ENCODE measurements at places on chromosomes 2 and 18.

DNA sequence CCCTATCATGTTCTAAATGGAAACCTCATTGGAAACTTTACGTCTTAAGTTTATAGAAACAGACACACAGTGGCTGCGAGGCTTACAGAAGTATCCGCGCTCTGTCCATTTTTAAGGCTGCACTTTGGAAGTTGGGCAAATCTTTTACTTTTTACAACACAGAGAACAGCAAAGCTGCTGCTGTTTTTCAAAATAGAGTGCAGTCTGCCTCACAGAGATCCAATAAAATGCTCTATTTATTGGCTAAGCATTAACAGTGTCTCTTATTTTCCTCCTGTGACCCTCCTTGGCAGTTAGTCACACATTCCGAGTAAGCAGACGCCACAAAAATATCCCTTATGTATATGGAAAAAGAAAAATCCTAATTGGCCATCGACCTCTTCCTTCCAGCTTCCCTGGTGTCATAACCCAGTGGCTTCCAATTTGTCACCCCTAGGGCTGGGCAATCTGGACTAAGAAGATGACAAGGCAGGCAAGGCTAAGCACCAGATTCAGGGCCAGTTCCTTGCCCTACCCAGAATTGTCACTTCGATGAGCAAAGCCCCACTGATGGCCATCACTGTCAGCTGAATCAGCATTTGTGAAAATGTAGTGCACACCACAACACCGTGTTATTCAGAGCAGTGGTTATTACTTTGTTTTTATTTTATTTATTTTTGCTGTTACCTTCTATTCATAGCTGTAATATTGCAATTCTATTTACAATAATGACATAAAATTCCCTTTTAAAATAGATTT is 47.7 kb upstream of the MEIS1 start:
- DNase-seq, result no peak

- DNase-seq, result no peak
Observed at GRCh38 chr2:38643021-38643671, 22.8 kb upstream of the GALM start.

- DNase-seq, result peak; percentile 26
Observed at GRCh38 chr2:116810071-116810470, 1004.4 kb upstream of the DDX18 start.

DNA sequence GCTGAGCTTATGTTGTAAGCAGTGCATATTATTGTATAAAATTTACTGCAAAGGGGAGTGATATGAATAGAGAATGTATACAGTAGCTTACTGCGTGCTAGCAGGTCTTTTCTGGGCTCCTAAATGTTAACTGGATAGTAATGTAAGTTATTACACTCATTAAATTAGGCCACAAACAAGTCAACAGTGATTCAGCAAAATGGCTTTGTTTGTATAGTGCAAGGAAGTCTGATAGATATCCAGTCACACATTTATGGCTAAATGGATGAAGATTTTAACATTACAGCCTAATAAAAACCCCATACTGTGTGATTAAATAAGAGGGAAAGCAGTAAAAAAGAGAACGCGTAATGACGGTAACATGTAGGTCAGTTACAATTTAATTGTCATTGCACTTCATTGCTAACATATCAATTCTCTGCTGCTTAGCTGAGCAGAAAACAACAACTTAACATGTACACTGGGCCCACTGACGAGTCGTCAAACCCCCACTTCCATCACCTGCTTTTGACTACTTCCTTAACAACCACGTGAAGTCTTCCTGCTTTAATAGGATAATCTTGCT is 665.0 kb upstream of the FANCL start:
- DNase-seq, result peak; percentile 45

- DNase-seq, result no peak
Observed at GRCh38 chr2:15226661-15227060, 334.5 kb downstream of the NBAS start.

DNA sequence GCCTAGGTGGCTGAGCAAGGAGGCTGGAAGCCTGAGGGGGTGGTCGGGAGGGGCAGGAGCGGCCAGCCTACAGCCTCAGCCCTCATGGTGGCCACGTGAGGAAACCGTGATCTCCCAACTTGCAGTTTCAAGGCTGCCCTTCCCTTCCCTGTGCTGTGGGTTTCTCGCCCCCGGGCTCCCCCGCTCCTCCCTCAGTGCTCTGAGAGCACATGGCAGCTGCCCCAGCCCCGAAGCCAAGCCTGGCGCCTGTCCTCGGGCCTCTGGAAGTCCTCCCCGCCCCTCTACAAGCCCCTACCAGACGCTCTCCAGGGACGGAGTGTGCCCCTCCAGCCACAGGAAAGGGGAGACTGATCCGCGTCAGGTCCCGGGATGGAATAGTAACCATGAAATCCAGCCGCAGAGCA is 586 bp upstream of the ANKRD23 start:
- DNase-seq, result no peak

- DNase-seq, result no peak
Observed at GRCh38 chr2:217065012-217065290, 205.1 kb upstream of the TNP1 start.

DNA sequence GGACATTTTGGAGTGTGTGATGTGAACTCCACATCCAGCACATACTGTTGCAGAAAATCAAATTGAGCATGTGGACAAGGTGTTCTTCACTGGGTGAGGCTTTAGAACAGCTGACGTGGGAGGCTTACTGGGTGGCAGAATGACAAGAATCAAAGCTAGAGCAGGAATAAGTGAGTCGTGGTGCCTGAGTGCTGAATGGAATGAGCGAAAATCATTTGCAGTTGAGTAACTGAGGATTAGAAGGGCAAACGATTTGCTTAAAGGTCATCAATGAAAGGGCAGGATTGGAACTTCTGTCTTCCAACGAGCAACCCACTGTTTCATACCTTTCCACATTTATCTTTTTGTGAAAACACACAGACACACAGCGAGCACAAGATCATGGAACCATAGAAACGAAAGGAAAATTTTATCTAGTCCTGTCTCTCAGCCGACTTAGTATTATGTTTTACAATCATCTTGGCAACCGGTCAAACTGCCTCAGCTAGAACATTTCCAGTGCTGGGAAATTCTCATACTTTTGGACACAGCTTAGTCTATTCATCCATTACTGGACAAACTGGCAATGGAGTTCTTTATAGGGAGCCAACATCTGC is 7.2 kb upstream of the DAW1 start:
- no peak for DNase-seq

GRCh38 chr2:9152975-9153642 is 53.5 kb upstream of the ASAP2 start:
- DNase-seq, result no peak

GRCh38 chr2:186486651-186487647 is 889 bp downstream of the ZC3H15 start:
- DNase-seq, result peak; percentile 9

- DNase-seq, result no peak
Observed at GRCh38 chr2:233135421-233135820, 75.3 kb downstream of the INPP5D start.

DNA sequence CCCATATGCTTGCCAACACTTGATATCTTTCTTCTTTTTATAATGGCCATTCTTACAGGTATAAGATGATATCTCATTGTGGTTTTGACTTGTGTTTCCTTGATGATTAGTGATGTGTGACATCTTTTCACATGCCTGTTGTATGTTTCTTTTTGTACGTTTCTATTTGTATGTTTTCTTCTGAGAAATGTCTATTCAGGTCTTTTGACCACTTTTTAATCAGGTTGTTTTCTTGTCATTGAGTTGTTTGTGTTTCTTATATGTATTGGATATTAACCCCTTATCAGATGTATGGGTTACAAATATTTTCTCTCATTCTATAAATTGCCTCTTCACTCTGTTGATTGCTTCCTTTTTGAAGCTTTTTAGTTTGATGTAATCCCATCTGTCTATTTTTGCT is 42.4 kb downstream of the ABCB11 start:
- DNase-seq, result no peak

- no peak for DNase-seq
Observed at GRCh38 chr18:39350945-39351344, 1785.3 kb upstream of the CELF4 start.

DNA sequence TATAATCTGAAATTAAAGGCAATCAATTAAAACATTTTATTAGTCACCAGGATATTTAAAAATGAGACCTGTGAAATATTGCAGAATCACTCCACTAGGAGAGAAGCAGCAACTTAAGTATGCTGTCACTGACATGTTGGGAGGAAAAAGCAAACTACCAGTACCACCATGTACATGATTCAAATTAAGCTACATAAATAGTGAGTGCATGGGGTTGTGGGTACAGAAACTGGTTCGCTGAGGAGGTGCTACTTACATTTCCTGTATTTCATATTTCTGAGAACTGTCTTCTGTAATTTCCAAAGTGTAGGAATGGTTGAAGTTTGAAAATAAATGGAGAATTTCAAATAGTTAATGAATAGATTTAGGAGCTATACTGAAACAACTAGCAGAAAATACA is 7.9 kb upstream of the NR4A2 start:
- DNase-seq, result no peak

DNA sequence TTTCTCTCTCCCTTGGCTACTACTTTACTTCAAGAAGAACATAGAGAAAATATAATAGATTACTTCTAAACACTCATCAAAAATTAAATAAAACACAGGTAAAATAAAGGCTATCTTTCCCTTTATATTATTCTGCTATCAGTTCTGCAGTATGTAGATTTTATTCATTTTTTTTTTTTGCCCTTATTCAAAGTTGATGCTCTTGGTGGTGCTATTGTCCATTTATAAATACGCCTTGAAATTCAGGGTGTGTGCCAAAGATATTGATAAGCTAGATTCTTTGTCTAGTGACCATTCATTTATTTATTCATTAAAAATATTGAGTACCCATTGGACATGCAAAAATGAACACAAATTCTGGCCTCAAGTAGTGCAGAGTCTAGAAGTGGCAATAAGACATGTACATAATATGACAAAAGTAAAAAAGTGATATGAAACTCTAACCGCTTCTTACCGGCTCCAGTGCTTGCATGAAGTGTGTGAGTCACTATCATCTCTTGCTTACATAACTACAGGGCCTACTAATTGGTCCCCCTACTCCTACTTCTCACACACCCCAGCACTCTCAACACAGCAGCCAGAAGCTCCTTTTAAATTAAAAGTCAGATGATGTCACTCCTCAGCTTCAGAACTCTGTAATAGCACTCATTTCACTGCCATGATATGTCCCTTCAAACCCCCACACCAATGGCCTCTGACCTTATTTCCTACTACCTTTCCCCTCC is 208.3 kb upstream of the FANCL start:
- peak; percentile 17 for DNase-seq

DNA sequence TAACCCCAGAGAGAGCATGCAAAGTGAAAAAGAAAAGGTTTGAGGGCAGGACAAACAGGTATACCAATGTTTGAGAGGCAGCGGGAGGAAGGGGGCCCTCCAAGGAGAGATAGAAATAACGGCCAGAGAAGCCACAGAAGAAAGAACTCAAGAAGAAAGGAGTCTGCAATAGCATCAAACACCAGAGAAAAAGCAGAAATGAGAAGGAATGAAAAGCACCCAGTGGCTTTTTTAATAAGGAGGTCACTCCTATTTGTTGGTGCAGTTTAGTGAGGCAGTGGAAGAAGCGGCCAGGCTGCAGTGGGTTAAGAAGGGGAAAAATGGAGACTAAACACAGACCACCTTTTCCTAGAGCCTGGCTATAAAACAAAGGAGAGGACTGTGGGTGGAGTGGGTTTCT is 177.2 kb downstream of the THADA start:
- no peak for DNase-seq

DNA sequence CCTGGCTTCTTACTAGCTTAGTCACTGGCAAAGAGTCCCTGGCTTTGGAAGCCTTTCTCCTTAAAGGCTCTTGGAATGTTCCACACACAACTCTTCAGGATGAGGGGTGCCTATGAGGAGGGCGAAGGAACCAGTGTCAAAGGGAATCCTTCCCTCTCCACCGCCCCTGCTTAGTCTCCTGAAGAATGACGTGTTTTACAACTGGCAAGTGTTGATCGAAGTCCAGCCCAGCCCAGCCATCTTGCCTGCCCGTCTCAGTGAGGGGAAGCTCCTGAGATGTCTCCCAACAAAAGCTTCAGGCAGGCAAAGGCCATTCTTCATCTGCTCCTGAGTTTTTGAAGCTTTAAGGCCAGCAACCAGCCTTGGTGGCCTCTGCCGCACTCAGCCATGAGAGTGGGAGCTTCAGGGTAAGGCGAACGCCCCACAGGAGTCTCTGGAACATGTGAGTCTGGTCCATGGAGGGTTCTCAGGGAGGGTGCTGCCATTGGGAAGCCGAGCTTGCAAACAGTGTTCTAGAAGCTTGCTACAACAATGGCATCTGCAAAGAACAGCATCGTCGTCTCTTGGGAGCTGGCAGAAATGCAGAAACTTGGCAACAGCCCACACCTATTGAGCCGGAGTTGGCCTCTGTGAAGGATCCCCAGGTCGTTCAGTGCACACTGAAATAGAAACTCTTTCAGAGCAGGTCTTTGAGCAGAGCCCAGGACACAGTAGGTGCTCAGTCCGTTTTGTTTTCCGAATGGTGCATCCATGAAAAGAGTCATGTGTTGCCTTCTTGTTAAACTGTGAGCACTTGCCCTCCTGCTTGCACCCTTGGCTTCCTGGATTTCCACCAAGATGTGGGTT is 220.7 kb downstream of the SEPTIN10 start:
- DNase-seq, result no peak

GRCh38 chr2:132038179-132038882 is 123.4 kb downstream of the ANKRD30BL start:
- no peak for DNase-seq

DNA sequence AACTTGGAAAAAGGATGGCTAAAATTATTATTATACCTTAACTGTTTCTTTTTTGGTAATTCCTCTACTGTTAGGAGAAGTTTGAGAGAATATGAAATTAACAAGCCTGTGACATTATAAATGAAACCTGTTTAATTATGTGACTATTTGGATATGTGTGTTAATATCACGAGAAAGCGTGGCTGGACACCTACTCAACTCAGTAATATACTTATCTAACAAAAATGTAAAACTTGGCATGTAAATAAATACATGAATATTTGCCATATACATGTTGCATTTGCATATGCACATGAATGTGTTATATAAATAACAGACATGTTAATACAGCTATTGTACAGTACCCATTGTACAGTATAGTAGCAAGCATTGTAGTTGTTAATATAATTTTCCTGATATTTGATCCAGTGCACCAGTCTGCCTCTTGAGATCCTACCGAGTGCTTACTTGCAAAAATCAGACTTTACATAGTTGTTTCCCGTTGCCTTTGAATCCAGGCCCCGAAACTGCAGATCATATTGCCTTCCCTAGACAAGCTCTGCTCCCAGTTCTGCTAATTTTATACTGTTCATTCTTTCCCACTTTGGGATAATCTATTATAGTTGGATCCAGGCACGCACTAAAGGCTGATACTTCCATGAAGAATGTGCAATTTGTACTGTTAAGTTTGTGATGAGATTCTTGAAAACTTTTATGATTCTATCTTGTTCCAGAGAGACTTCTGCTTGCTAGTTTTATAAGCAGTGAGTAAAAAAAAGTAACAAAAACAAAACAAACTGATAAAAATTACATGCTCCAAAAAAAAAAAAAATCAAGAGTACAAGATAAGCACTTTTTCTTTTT is 395.6 kb downstream of the ARHGAP15 start:
- DNase-seq, result no peak
